B cell (primary cell): ENCODE measurements at places on chromosomes 2 and 18.

GRCh38 chr18:56019156-56019555 lies 431.2 kb upstream of the TCF4 start:
- DNase-seq: no peak

DNA sequence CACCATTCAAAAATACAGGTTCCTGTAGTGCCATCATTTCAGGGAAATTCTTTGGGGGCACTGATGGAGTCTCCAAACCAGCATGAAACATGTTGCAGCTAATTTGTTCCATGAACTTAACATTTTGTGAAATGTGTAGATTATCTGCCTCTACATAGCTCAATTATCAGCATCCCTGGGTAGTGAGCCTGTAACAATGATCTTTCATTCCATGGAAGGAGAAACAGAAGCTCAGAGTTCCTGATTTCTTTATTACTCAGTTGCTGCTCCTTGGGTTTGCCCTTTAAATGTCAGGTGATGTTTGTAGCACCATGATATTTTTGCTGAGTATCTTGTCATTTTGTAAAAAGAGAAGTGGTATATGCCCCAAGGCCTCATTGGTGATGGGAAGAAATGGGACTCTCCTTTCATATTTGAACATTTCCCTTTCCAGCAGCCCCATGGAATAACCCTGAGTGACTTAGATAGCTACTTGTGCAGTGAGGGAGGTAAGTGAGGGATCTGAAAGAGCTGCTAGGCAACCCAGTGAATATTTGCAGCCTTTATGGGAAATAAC lies 146.9 kb downstream of the CERS6 start:
- DNase-seq: no peak

DNA sequence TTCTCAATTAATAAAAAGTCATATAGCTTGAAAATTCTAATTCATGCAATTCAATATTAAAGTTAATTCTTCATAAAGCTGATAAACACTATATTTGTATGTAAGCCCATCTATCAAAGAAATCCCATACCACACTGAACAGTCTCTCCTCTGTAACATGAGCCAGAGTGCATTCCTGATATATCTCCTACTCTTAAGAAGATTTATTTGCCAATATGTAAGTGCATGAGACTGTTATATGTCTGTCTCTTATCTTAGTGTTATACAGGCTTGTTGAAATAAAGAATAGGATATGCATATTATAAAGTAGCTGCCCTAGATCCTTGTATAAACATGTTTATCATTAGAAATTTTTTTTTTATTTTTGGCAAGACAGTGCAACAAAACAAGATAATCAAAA lies 40.4 kb upstream of the TTC32 start:
- no peak for DNase-seq

GRCh38 chr18:54948350-54948837 lies 10.9 kb downstream of the CCDC68 start:
- DNase-seq: no peak

DNA sequence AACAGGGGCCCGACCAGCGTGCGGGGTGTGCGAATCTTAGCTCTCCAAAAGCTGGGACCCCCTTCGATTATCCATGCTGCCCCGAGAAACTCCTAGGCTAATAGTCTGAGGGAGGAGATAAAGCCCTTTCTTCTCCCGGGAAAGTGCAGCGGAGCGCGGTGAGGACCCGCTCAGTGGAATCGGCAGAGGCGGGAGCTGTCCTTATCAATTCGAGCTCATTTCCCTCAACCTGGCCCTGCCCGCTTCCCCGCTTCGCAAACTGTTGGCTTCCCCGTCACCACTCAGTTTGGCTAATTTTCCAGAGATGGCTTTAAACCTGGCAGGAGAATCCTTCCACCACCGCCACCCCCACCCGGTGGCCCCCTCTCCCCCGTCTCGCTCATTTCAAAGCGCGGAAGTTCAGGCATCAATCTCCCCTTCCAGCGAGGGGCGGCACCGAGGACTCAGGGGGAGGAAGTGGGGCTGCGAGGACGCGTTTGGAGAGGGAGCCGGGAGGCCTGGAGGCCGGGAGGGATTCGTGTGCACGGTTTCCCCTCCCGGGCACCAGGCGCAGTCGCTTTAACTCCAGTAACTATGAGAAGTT lies 1.6 kb downstream of the KLHL14 start:
- peak; percentile 56 for DNase-seq

DNA sequence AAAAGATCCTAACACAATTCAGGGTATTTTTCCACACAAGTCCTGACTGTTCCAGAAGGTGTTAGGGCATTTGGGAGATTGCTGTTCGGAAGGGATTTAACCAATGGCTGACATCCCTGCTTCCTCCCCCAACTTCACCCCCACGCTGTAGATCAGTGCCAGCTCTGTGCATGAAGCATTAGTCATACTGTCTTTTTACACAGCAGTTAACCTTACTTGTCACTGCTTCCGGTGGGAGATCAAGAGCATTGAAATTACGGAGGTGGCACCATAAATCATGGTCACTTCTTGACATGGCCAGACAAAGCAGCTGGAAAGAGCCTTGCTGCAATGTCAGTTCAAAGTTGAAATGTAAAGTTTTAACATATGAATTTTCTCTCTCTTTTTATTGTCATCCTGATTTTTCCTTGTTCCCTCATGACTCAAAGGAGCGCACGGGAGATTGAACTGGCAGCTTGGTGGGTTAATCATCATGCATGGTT lies 70.2 kb downstream of the HRH4 start:
- DNase-seq: no peak

- DNase-seq: no peak
Observed at GRCh38 chr2:205701509-205701908, 19.2 kb downstream of the NRP2 start.

DNA sequence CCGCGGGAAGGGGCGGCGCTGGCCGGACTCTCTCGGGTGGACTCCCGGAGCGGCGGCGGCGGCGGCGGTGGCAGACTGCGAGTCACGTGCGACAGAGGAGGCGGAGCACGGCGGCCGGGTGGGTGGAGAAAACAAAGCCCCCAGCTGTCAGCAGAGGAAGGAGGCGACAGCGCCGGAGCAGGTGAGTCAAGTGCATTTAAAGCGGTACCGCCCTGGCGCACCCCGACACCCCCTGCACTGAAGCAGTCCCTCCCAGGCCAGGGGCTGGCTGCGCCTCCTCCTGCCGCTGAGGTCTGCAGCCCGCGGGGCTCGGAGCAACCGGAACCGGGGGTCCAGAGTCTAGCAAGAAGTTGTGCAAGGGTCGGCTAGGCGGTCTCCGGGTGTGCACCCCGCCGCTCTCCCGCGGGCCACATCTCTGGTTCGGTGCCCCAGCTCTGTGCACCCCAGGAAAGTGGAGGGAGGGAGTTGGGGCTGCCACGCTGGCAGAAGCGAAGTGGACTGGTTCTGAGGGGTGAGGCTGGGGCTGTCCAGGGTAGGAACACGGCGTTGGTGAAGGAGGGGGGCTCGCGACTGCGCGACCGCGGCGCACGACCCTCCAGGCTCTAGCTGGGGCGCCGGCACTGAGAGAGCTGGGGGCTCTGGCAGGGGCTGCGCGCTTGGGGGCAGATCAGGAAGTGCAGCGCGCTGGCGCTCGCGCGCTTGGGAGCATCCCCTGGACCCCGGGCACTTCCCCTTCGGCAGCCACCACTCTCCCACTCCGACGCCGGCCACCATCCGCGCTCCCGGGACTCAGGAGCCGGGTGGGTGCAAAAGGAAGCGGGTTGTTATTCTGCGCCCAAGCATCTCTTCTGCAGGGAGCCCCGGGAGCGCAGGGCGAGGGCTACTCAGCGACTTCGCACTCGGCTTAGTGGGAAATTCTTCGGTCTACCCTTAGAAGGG lies 64.0 kb upstream of the MAPRE2 start:
- DNase-seq: peak; percentile 83

DNA sequence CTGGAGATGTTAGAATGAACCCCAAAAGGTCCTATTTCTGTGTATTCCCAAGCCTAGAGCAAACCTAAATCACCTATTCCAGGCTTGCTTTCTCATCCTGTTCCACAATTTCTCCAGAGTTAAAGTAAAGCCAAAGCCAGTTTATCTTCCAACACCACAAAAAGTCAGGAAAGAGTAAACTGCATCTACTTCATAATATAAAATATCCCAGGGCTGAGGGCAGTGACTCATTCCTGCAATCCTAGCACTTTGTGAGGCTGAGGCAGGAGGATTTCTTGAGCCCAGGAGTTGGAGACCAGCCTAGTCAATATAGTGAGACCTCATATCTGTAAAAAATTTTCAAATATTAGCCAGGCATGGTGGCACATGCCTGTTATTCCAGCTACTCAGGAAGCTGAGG lies 241.4 kb downstream of the CDH20 start:
- DNase-seq: no peak

GRCh38 chr2:208024091-208024490 lies 1.2 kb downstream of the PLEKHM3 start:
- DNase-seq: no peak

DNA sequence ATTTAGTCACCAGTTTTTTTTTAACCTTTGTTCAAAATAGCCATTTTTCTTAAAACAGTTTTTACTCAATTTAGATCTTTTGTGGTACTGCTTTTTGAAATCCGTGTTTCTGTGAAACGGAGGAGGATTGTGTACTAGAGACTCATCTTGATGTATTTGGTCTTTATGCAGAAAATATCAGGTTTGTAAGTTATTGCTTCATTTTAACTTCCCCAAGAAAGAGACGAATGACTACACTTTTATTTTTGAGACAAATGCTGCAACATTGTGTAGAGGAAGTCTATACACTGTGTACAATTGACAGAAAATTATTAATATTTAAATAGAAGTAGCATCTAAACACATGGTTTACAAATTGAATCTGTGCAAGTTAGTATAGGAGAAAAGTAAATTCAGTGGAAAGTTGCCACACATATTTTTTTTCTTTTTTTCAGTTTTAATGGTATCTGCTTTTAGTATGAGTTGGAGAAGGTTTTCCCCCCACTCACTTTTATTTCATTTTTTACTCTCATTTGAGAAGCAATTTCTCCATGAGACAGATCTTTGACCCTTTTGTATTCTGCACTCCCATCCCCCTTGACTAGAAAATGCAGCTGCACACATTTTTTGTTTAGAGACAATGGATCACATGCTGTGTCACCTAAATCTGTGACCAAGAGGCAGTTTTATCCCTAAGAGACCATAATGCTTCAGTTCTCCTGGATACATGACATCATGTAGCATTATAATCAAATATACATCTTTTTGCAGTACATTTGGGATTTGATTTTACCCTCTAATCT lies 200.8 kb upstream of the STON1 start:
- no peak for DNase-seq

GRCh38 chr2:68742626-68743415 lies 8.2 kb downstream of the ARHGAP25 start:
- DNase-seq: peak; percentile 69

DNA sequence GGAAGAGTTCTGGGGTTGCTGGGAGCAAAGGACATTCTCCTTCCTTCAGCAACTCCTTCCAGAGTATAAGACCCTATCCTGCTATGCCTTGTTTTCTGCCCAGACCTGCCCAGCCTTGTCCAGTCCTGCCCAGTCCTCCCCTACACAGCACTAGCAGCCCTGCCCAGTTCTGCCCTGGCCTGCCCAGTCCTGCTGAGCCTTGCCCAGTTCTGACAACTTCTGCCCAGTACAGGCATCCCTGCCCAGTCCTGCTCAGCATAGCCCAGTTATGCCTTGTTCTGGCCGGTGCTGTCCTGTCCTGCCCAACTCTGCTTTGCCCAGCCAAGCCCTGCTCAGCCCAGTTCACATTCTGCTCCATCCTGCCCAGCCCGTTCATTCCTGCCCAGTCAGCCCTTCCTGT lies 44.9 kb upstream of the ALK start:
- DNase-seq: no peak

- no peak for DNase-seq
Observed at GRCh38 chr18:21093133-21093532, 18.5 kb downstream of the ROCK1 start.

DNA sequence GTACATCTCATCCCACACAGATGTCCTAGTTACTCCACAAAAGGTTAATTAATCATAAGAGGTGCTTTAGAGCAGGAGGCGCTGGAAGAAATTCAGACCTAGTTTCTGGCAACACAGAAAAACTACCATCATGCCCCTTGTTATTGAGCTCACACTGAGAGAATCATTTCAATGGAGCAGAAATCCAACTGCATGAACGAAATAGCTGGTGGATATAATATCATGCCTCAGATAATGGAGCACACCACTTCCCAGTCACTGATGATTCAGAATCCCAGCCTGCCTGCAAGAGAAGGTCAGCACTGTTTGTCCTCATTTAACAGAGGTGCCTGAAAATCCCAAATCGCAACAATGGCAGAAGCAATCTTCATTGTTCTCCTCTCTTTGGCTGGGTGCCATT lies 125.8 kb upstream of the CREB1 start:
- DNase-seq: no peak

- DNase-seq: no peak
Observed at GRCh38 chr2:153386481-153386897, 92.1 kb downstream of the RPRM start.

DNA sequence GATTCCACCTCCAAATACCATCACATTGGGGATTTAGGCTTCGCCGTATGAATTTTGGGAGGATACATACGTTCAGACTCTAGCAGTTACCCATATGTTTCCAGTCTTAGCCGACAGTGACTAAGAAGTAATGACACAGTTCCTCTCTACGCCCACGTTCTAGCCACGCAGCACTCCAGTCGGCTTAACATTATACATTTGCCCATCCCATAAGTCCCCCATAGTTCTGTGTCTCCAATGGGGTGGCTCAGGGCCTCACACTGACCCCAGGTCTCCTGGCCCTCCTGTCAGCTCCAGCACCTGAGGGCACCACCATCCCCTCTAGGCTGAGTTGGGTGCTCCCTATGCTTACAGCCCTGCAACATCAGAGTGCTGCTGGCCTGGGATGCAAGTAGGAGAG lies 18.4 kb upstream of the CNDP2 start:
- no peak for DNase-seq

- no peak for DNase-seq
Observed at GRCh38 chr18:57539702-57540101, 46.8 kb downstream of the FECH start.

GRCh38 chr18:79798999-79799370 lies 1.2 kb downstream of the KCNG2 start:
- DNase-seq: no peak

DNA sequence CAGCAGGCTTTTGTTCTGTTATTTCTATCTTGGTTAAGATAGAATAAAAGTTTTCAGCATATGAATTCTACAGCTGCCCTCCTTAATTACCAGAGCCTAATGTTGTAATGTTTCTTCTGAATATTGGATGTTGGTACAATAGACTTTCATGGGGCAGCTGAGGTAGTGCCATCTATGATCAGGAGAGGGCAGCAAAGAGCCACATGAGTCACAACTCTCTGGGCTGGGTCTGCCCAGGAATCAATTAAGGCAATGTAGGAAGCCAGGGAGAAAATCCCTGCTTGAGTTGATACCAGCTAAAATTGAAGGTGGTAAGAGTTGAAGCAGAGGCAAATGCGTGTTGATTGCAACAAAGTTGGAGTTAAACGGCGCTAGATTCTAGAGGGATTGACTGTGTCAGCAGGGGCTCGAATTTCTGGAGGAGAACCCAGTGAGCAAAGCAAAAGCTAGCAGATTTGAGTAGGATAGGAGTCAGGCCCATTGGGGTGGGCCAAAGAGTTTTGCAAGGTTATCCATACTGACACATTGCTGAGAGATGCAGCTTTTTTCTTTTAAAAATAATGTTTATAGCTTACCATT lies 10.6 kb upstream of the MC5R start:
- peak; percentile 56 for DNase-seq

- no peak for DNase-seq
Observed at GRCh38 chr18:23495723-23496440, 7.4 kb upstream of the RMC1 start.
